ENCODE measurements at places on chromosomes 5 and 9.

- DNase-seq = no peak
These were observed 15.0 kb upstream of the GLRX start for GRCh38 chr5:95837492-95837891.

- peak; percentile 42 for DNase-seq
These were observed 55.4 kb downstream of the HINT1 start for GRCh38 chr5:131109540-131110255.

DNA sequence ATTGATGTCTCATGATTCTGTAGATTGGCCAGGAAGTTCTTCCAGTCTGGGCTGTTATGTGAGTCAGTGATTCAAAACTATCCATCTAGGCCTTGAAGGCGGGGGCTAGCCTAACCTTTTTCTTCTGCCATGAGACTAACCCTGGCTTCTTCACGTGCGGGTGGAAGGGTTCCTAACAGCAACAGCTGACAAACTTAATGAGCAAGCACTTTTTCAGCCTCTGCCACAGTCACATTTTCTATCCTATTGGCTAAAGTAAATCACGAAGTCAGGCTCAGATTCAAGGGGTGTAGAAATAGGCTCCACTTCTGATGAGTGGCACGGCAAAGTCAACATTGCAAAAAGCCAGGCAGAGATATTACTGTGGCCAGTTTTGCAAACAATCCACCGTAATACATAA is 68.4 kb downstream of the STK32A start:
- DNase-seq = no peak

DNA sequence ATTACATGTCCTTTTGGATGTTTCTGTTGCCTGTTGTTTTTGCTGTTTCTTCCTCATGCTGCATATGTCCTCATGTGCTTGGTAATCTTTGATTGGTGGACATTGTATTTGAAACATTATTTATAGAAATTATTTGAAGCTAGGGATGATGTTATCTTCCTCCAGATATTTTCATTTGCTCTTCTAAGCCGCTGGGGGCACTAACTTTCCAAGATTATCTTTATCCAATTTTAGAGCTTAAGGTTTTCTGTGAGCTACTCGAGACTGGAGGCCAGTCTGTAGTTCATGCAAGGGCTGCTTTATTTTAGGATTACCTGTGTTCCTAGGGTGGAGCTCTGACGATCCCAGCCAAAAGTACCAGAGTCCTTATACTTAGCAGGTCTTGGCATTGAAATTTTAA is 40.9 kb downstream of the STX17 start:
- no peak for DNase-seq

GRCh38 chr5:158450751-158451171 is 591.8 kb upstream of the CLINT1 start:
- DNase-seq = no peak

- DNase-seq = no peak
These were observed 8.0 kb downstream of the KIAA1191 start for GRCh38 chr5:176353533-176353932.

GRCh38 chr5:67221487-67222242 is 25.1 kb upstream of the CD180 start:
- DNase-seq = peak; percentile 71

GRCh38 chr9:95027914-95028852 is 289.3 kb downstream of the FANCC start:
- no peak for DNase-seq

GRCh38 chr9:123513554-123513953 is 157.6 kb downstream of the CRB2 start:
- DNase-seq = no peak

GRCh38 chr9:127212453-127212852 is 52.1 kb upstream of the GARNL3 start:
- no peak for DNase-seq

DNA sequence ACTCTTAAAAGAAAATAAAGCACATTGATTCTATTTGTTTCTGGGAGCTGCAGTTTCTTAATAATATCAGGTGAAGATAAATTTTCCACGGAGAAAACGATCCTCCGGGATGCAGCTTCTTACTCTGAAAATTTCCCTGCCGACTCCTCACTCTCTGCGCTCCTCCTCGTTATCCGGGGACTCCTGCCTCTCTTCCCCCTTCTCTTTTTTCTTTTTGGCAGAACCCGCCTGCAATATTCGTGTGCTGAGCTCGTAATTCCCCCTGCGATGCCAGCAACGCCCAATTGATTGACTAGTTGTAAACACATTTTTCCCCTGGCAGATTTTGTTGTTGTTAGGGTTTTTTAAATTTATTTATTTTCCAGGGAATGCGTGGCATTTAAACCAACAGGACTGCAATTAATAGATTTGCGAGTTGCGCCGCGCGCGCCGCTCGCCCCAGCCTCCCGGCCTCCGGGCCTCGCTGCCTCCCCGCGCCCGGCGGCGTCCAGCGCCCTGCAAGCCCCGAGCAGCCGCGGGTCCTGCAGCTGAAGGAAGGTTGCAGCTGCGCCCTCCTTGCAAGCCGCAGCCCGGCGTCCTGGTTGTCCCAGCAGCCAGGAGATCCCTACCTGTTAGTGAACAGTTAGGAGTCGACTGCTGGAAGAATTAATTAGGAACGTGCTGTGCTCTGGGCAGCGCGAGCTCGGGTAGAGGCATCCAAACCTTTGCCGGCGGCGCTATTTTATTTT is 2.2 kb downstream of the NTNG2 start:
- DNase-seq = no peak

DNA sequence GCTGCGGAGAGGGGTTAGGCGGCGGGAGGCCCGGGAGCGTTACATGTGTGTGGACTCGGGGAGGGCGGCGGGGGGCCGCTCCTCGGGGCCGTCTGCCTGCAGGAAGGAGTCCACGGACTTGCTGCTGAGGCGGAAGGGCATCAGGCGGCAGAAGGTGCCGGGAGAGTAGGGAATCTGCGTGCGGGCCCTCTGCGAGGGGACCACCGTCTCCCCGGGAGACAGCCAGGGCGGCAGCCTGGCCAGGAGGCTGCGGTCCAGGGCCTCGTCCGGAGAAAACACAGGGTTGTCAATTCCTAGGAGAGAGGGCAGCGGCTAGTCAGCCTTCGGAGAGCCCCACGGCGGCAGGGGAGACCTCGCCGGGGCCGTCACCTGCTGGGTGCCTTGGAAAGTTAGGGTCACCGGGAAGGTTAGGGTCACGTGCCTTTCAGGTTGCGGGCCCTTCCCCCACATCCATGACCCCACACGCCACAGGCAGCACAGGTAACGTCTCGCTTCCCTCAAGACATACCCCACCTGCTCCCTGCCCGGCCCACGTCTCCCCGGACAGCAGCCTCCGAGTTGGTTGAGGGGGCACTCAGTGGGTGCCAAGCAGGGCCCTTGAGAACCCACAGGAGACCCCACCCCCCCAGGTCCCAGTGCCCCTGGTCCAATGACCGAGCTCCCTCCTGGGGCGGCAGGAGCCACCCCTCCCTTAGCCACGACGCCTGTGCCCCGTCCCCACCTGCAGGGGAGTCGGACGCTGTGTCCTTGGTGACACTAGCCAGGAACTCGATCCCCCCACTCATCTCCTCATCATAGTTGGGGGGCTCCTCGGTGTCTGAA is 32.1 kb downstream of the EXOC3 start:
- no peak for DNase-seq

All from MV-4-11 (cell line).